ENCODE measurements at places on chromosomes 11 and 22.

DNA sequence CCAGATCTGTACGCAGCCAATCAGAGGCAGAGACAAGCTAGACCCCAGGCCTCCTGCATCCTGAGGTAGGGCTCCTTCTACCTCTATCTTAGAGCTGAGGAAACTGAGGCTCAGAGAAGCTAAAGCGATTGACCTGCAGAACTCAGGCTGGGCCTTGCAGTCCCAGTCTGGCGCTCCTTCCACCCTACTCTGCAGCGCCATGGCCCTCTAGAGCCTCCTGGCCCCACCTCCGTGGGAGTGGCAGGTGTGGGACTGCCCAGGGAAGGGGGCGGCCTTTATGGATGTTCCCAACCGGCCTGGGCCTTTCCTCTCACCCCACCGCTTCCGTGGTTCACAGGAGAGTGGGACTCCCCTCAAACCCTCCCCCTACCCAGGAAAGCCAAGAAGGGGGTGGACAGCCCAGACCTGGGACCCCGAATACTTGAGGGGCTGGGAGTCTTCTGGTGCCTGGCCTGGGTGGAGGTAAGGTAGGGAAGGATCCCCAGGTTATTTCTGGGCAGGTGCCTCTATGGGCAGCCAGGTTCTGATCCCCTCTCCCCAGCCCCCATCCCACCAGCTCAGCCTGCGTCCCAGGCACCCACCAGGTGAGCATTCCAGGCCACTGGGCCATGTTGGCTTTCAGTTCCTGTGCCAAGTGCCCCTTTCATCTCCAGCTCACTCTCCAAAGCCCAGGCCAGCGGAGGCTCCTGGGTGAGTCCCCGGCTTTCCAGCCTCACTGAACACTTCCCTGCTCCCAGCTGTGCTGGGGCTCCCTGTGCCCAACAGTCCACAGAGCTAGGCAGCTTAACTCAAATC, 3.0 kb downstream of the WNT11 start:
- DNase-seq: no peak

GRCh38 chr22:46619830-46620501, at the start of gene GRAMD4:
TSS of gene GRAMD4 (plus strand) at chr22:46620386. CDS start at chr22:46626800, 6,414 bp downstream.
- no peak for DNase-seq

DNA sequence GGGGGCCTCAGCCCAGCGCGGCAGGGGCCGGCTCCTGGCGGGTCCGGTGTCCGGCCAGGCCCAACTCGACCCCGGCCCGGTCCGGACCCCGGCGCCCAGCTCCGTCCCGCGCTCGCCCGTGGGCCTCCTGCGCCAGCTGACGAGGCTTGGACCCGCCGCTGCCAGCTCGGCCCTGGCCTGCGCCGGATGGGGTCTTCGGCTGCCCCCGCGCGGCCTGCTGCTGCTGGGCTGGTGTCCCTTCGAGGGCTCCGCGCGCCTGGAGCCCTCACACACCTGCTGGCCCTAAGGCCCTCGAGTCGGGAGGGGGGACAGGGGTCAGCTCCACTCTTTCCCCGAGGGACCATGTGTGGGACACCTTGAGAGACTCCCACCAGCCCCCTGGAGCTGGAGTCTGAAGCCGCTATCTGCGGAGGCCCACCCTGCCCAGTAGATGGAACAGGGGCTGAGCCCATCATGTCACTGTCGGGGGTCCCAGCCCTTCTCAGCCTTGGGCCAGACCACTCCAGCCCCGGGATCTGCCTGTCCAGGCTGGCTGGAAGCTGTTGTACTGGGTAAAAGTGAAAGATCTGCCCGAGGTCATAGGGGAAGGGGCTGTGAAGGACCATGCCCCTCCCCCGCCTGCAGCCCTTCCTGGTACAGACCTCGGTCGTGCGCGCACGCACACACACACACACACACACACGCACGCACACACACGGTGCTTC, 768 bp upstream of the CDKN1C start:
- DNase-seq: no peak

DNA sequence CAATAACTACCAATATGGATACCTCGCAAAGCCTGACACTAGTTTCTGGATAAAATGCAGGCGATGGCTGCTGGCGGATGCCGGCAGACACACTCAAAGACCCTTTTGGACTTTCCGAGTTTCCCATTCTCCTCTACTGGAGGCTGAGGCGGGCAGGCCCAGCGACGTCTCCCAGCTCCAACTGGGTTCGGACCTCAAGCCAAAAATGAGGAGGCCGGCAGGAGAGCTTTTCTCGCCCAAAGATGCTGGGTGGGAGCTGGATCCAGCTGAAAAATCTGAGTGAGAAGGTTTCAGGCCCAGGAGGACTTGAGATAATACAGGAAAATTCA, 428 bp upstream of the FEZ1 start:
- no peak for DNase-seq

- DNase-seq: no peak
Observed at GRCh38 chr22:18022876-18023275, 1.5 kb downstream of the MICAL3 start.

DNA sequence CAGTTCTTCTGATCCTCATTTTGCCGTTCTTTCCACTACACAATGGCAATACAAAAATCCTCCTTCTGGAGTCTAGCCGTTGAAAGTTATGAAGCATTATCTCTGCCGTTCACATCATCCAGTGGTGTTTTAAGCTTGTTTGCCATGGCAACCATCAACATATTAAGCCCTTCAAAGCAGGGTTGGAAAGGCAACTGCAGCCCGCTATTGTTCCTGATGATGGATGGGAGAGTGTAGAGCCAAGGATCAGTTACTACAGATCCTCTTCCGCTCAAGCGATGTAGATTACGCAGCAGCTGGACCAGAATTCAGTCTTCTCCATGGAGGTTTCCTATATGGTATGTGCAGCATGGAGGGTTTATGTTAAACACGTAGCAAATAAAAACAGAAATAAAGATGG, 352.7 kb downstream of the NTM start:
- no peak for DNase-seq

DNA sequence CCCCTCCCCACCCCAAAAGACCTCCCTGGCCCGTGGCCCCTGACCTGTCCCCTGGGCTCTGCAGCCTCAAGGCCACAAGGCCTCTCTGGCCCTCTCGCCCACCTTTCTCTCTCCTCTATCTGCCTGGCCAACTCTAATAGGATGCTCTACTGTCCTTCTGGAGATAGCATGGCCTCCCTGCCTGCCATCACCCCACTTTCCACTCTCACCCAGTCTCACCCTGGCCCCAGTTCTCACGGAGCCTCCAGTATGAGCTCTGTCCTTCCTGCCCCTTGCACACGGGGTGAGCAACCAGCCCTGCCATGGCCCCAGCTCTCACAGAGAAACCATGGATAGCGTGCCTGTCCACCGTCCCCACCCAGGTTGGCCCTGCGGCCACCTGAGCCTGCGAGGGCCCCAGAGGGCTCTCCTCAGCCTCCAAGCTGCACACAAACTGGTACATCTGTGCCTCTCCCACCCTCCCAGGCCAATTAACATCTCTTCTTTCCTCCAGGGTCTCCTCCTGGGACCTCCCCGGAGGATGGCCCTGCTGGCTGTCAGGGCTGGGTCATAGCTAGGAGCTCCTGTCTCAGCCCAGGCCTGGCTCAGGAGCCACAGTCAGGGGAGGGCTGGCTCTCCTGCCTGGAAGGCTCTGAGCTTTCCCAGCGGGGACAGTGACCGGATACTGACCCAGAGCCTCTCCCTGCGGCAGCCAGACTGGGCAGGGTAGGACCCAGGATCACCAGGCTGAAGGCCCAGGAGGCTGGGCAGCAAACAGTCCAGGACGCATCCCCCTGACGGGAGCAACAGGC, 22.3 kb downstream of the RTN4R start:
- DNase-seq: no peak

- DNase-seq: no peak
Observed at GRCh38 chr11:45885921-45886721, 670 bp downstream of the MAPK8IP1 start.

DNA sequence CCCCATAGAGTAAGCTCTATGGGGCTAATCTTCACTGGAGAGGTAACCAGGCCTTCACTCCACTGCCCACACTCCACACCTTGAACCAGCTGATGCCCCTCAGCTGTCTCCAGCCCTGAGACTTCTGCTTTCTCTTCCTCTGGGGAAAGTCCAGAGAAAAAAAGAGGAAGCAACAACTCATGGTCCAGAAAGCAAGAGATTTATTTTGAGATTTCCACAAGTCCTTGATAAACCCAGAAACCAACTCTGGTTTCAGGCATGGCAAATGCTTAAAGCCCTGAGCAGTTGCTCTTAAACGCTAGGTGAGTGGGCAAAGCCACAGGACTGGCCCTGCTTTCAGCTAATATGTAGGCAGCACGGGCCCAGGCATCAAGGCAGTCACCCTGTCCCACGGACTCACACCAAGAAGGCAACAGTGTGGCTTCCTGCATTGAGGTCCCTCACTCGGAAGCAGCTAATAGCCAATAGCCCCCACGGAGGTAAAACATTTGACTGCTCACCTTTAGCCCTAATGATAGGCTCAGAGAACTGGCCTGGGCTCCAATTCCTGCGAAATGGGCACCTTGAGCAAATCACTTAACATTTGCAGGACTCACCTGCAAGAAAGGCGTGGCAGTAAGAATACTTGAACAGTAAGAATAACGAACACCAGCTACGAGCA, 4.3 kb downstream of the CYB561A3 start:
- DNase-seq: no peak

GRCh38 chr22:35148866-35149548, 83.0 kb downstream of the ISX start:
- DNase-seq: no peak

DNA sequence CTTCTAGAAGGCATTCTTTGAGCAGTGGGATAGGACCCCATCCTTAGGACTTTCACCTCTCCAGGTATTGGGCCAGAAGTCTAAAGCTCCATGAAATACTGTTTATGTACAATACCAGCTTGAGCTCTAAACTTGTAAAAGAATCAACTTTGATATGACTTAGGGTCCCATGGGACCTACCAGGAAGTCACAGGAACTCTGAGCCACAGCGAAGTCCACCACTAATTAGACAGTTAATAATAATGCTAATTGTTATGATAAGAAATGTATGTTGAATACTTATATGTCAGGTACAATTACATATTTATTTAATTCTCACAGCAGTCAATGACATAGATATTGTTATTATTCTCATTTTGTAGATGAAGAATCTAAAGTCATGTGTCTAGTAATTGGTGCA, 35.3 kb downstream of the STIM1 start:
- DNase-seq: no peak

DNA sequence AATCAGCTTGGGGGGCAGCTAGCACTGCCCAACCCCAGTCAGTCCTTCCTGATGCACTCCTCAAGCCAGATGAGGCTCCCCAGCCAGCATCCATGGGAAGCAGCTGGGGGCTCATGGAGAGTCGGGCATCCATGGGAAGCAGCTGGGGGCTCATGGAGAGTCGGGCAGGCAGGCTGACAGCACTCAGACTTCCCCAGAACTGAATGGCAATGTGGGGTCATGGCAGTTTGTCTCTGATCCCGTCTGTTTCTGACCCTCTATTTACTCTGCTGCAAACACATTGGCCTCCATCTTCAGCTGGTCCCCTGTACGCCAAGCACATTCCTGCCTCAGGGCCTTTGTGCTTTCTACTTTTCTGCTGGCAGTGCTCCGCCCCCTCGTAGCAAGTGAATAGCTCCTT, 314.8 kb downstream of the NTM start:
- no peak for DNase-seq

DNA sequence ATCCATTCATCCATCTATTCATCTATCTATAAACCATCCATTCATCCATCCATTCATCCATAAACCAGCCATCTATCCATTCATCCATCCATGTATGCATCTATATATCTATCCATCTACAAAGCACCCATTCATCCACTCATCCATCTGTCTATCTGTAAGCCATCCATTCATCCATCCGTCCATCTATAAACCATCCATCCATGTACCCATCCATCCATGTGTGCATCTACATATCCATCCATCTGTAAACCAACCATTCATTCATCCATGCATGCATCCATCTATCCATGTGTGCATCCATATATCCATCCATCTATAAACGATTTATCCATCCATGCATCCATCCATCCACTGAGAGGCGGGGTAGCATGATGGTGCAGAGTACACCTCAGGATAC, 58.4 kb downstream of the MPPED1 start:
- no peak for DNase-seq

DNA sequence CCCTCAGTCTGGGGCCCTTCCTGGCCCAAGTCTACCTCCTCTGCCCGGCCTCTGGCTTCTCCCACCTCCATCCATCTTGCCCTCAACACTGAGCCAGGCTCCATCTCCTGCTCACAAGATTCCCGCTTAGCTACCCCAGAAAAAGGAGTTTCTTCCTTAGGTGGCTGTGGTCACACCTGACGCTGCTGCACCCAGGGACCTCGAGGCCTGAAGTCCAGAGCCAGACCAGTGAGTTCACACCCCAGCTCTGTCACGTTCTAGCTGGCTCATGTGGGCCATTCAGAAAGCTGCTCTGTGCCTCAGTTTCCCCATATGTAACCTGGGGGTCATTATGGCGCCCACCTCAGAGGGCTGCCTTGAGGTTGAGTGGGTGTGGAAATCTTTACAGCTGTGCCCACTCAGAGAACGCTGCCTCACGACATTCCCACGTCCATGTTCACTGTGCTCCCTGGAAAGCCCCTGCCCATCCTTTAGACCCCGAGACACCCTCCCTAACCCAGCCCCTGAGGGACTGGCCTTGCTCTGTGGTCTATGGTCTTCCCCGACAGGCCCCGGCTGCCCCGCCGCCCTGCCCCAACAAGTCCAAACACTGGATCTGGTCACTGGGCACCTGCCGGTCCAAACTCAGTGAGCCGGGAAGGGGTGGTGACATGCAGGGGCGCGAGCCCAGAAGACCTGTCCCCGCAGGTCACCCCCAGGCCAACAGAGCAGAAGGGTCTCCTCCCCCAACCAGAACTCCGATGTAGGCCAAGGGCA, 9.8 kb downstream of the PLXNB2 start:
- no peak for DNase-seq

GRCh38 chr11:110000031-110000502, 93.1 kb upstream of the ZC3H12C start:
- DNase-seq: no peak

- DNase-seq: no peak
Observed at GRCh38 chr11:113531575-113532451, 56.6 kb upstream of the DRD2 start.

- DNase-seq: no peak
Observed at GRCh38 chr11:5738431-5738830, 2.2 kb downstream of the OR56B1 start.

- no peak for DNase-seq
Observed at GRCh38 chr11:45933131-45933831, 10.8 kb downstream of the LARGE2 start.

DNA sequence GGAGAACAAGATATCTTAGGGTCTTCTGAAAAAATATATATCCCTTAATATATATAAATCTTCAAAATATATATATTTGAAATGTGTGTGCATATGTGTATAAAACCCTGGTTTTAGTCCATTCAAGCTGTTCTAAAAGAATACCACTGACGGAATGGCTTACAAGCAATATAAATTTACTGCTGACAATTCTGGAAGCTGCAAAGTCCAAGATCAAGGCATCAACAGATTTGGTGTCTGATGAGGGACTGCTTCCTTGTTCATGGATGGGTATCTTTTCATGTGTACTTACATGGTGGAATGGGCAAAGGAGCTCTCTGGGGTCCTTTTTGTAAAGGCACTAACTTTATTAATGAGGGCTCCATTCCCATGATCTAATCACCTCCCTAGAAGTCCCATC, 6.8 kb downstream of the NXPE2 start:
- no peak for DNase-seq
